ENCODE measurements at places on chromosomes 16 and 17.

- no peak for DNase-seq
Measured at GRCh38 chr17:47989700-47990099, 18.8 kb downstream of the CDK5RAP3 start.

DNA sequence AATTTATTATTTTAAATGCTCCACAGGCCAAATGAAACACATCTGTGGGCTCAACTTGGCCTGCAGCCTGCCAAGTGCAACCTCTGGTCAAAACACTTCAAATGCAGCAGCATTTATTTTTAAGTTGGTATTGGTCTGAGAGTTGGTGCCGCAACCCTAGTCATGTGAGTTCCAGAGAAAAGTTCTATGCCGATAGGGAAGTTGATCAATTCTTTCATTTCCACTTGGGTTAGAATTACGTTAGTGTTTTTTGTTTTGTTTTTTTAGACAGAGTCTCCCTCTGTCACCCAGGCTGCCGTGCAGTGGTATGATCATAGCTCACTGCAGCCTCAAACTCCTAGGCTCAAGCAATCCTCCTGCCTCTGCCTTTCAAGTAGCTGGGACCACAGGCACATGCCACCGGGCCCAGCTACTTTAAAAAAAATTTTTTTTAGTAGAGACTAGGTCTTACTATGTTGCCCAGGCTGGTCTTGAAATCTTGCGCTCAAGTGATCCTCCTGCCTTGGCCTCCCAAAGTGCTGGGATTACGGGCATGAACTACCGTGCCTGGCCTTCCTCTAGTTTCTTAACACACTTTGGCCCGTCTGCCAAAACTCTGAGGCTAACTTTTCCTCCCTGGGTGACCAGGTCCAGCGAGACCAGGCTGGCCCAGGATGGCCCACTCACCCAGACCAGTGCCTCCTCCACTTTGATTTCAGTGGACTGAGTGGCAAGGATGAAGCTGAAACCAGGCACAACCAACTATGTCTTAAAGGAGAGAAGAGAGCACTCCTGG, 221.1 kb downstream of the MRTFB start:
- DNase-seq: no peak

GRCh38 chr16:2090777-2091546, 43.2 kb downstream of the TSC2 start:
- DNase-seq: no peak

GRCh38 chr17:61519754-61520440, 67.7 kb downstream of the TBX4 start:
- no peak for DNase-seq

- no peak for DNase-seq
Measured at GRCh38 chr17:21394265-21394664, 18.1 kb downstream of the KCNJ12 start.

DNA sequence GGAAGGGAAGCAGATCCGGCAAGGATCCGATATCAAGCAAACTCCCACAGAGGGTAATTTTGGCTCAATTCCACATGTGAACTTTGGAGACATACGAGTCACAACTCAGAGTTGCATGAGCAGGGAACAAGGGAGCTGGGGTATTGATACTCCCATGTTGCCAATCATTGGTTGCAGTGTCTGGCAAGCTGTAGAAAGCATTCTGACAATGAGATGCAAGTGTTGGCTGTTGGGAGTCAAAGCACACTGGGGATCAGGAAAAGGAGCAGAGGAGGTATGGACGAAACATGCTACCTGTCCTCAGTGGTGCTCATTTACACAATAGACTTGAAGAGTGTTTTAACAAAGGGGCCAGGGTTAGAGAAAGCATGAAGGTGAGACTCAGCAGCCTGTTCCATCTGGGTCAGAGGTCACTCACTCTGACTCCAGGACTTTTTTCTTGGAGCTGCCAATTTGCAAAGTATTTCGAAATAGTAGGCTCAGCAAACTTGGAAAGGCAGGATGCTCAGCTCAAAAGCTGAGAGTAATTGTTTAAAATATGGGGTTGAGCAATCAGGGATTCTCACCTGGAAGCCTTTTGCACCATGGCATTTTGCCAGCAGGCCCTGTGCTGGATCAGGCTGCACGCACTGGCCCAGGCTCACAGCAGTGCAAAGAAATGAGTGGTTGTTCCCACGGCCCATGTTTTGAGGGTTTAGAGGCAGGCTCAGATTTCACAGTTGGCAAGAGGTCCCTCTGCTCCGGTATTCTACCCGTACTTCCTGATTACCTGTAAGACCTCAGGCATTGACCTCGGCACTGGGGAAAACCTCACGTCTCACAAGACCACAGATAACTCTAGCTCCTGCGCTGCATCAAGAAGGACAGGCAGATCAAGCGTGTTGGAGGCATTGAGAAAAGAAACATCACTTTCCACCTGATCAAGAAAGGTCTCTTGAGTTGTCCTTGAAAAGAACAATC, 17.6 kb upstream of the NKD1 start:
- DNase-seq: no peak

- no peak for DNase-seq
Measured at GRCh38 chr16:30456302-30456701, 10.6 kb upstream of the SEPHS2 start.

- DNase-seq: no peak
Measured at GRCh38 chr17:4898927-4899326, 409 bp upstream of the C17orf107 start.

DNA sequence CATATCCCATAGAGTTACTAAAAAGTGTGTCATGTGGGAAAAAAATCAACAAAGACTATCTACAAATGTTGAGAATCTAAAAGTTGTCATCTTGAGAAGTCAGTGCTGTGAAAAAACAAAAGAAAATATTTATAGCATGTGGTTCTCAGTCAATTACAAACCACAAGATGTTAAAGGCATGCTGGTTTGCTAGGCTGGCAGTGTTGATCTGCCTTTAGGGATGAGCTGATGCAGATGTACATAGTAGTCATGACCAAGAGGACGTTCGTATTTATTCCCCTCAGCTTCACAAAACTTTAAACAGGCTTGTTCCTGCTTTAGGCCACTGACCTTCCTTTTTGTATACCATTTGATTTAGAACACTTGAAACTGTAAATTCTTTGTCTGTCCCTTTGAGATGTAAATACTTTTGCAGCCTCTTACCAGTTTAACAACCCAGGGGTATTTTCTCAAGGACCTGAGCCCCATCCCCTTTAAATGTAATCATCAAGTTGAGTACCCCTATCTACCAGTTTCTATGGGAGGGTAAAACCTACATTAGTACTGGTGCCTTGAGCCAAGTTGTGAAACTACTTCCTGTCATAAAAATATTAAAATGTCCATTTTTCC, 446.6 kb downstream of the KCNJ18 start:
- DNase-seq: no peak

GRCh38 chr16:83913245-83913633, 14.3 kb downstream of the MLYCD start:
- no peak for DNase-seq

DNA sequence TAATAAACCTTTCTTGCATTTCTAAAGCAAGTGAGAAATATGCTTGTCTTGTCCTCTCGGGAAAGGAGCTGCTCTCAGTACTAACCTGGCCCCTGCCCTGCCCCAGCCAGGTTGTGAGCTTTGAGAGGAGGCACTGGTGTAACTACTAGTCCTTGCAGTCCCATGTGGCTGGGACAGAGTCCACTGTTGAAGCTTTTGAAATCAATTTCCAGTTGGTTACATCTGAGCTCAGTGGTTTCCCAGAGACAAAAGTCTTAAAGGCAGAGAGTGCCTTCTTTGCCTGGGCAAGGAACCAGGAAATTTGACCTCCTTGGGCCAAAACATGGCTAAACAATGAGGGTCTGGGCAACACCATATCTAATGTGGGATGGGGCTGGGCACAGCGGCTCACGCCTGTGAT, 48.7 kb downstream of the GSG1L start:
- no peak for DNase-seq

DNA sequence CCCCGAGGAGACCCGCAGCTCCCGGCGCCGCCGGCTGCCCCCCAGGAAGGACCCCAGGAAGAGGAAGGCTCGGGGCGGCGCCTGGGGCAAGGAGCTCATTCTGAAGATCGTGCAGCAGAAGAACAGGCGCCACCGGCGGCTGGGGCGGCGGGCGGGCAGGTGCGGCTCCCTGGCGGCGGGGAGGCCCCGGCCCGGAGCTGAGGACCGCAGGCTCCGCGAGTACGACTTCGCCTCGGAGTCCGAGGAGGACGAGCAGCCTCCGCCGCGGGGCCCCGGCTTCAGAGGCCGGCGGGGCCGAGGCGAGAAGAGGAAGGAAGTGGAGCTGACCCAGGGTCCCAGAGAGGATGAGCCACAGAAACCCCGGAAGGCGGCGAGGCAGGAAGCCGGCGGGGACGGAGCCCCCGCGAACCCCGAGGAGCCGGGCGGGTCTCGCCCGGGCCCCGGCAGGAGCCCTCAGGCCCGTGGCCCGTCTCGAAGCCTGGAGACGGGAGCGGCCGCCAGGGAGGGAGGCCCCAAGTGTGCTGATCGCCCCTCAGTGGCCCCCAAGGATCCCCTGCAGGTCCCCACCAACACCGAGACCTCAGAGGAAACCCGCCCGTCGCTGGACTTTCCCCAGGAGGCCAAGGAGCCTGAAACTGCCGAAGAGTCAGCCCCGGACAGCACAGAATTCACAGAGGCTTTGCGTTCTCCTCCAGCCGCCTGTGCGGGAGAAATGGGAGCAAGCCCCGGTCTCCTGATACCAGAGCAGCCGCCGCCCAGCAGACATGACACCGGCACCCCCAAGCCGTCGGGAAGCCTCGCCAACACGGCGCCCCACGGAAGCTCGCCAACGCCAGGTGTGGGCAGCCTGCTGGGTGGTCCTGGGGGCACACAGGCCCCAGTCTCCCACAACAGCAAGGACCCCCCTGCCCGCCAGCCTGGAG, 22.3 kb upstream of the ZFPM1 start:
- no peak for DNase-seq

- DNase-seq: no peak
Measured at GRCh38 chr17:72387487-72387886, 266.7 kb downstream of the SOX9 start.

DNA sequence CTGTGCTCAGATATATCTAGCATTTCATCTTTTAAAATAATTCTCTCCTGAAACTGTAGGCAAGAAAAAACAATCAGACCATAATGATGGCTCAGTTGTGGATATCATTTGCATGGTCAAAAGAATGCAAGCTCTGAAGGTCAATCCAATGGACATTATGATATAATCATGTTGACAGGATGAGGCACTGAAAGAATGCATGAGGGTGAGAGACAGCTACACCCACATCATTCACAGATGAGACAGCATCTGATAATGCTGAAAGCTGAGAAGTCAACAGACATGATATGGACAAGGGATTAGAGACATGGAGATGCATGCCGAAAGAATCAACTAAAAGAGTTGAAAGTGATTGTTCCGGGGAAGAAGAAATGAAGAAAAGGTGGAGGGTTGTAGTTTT, 346.4 kb upstream of the CDH5 start:
- DNase-seq: no peak

DNA sequence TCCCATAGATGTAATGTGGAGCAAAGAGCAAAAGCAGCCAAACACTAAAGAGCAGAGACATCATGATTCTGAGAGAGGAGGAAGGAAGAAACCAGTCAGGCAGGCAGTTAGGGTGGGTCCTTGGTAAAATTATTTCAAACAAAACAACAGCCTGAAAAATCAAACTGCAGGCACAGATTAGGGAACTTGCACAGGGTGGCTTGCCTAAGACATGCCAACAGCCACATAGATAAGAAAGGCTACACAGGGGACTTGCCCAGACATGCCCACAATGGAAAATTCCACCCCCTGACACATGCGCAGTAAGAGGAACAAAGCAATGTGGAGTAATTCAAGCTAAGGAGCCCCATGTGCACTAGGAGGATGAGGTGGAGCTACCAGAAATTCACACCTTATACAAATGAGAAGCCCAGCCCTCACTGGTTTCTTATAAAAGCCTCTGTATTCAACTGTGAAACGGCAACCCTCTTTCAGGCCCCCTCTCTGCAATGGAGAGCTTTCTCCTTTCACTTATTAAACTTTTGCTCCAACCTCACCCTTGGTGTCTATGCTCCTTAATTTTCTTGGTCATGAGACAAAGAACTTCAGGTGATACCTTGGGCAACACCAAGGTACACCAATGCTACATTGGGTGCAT, 7.3 kb upstream of the GAS7 start:
- DNase-seq: no peak
